Aorta (tissue), 5 donors: ENCODE measurements at places on chromosomes 13 and 19. TPM values are rescaled to one million over a fixed set of nuclear protein-coding genes. Genes with fewer than 3 reads are reported as not detected.

Gene ZNF835
- 2.8 TPM for total RNA-seq

Gene FCGBP
- total RNA-seq, result 71.2 TPM

Gene GPR18
- 0.24 TPM for total RNA-seq

Gene FREM2
- total RNA-seq, result 0.18 TPM

Gene NCR1
- 1.0 TPM for total RNA-seq

Gene SPTBN4
- 3.6 TPM for total RNA-seq

- DNase-seq, result no peak
- no peaks in the 10 kb centered on the region for H3K36me3 ChIP-seq
- H3K27ac ChIP-seq, result no peak overlapping the region
- no peaks in the 10 kb centered on the region for H3K27me3 ChIP-seq
Observed at GRCh38 chr13:109602356-109602755, 184.0 kb downstream of the IRS2 start.

- H3K27ac ChIP-seq, result no peak overlapping the region
- no peaks in the 10 kb centered on the region for H3K27me3 ChIP-seq
- no peak overlapping the region for H3K4me3 ChIP-seq
- no peak for DNase-seq
- H3K4me1 ChIP-seq, result no peaks in the 10 kb centered on the region
- H3K36me3 ChIP-seq, result no peaks in the 10 kb centered on the region
Observed at GRCh38 chr13:52118595-52118994, 10.3 kb downstream of the NEK5 start.

DNA sequence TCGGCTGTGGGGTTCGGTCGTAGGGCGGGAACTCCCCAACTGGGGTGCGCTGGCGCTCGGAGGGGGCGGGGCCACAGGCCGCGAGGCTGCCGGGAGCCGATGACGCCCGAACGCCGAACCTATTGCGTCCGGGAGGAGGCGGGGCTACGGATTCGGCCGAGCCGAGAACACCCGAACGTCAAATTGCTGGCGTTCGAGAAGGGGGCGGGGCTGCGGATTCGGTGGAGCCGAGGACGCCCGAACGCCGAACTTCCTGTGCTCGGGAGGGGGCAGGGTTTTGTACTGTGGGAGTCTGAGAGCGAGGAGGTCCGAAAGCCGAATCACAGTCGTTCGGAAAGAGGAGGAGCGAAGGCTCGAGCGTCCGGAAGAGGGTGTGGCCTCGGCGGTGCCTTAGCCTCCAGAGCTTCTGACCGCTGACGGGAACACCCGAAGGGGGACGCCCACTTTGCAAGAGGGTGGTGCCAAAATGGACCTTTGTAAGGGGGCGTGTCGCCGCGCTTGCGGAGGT lies 551 bp upstream of the TSEN34 start:
- H3K27me3 ChIP-seq, result no peaks in the 10 kb centered on the region
- peak overlapping the region; percentile 42 for H3K4me3 ChIP-seq
- H3K4me1 ChIP-seq, result no peaks in the 10 kb centered on the region
- DNase-seq, result peak; percentile 100
- H3K36me3 ChIP-seq, result no peaks in the 10 kb centered on the region
- H3K27ac ChIP-seq, result peak overlapping the region; percentile 47

GRCh38 chr19:44800461-44800860 lies 8.4 kb upstream of the BCAM start:
- H3K4me3 ChIP-seq, result no peak overlapping the region
- H3K27me3 ChIP-seq, result no peaks in the 10 kb centered on the region
- DNase-seq, result peak; percentile 91
- H3K36me3 ChIP-seq, result no peaks in the 10 kb centered on the region
- H3K4me1 ChIP-seq, result no peaks in the 10 kb centered on the region

- no peaks in the 10 kb centered on the region for H3K4me1 ChIP-seq
- H3K27ac ChIP-seq, result no peak overlapping the region
- no peaks in the 10 kb centered on the region for H3K27me3 ChIP-seq
- DNase-seq, result no peak
- H3K36me3 ChIP-seq, result no peaks in the 10 kb centered on the region
Observed at GRCh38 chr13:65343898-65344663, 1886.1 kb downstream of the PCDH9 start.

- no peak for DNase-seq
- no peak overlapping the region for H3K4me3 ChIP-seq
- H3K27ac ChIP-seq, result no peak overlapping the region
- no peaks in the 10 kb centered on the region for H3K4me1 ChIP-seq
- no peaks in the 10 kb centered on the region for H3K36me3 ChIP-seq
Observed at GRCh38 chr19:10726268-10726667, 8.4 kb downstream of the DNM2 start.

- no peaks in the 10 kb centered on the region for H3K36me3 ChIP-seq
- DNase-seq, result no peak
- no peaks in the 10 kb centered on the region for H3K27me3 ChIP-seq
- no peak overlapping the region for H3K4me3 ChIP-seq
- no peaks in the 10 kb centered on the region for H3K4me1 ChIP-seq
- no peak overlapping the region for H3K27ac ChIP-seq
Observed at GRCh38 chr13:35231426-35231825, 245.1 kb downstream of the MAB21L1 start.

GRCh38 chr13:33186861-33187291 lies 98.7 kb downstream of the STARD13 start:
- H3K36me3 ChIP-seq, result no peaks in the 10 kb centered on the region
- H3K27ac ChIP-seq, result no peak overlapping the region
- DNase-seq, result no peak
- no peaks in the 10 kb centered on the region for H3K27me3 ChIP-seq
- peaks cover 6% of the 10 kb centered on the region for H3K4me1 ChIP-seq

- H3K27ac ChIP-seq, result no peak overlapping the region
- no peaks in the 10 kb centered on the region for H3K36me3 ChIP-seq
- no peak for DNase-seq
Observed at GRCh38 chr13:66635526-66635925, 594.6 kb downstream of the PCDH9 start.

GRCh38 chr13:93624311-93624777 lies 397.7 kb downstream of the GPC6 start:
- no peaks in the 10 kb centered on the region for H3K27me3 ChIP-seq
- H3K4me1 ChIP-seq, result no peaks in the 10 kb centered on the region
- H3K27ac ChIP-seq, result no peak overlapping the region
- no peak for DNase-seq
- no peaks in the 10 kb centered on the region for H3K36me3 ChIP-seq

- no peak overlapping the region for H3K27ac ChIP-seq
- no peaks in the 10 kb centered on the region for H3K4me1 ChIP-seq
- no peak for DNase-seq
- peaks cover 3% of the 10 kb centered on the region for H3K36me3 ChIP-seq
- no peaks in the 10 kb centered on the region for H3K27me3 ChIP-seq
- H3K4me3 ChIP-seq, result no peak overlapping the region
Observed at GRCh38 chr13:41588899-41589298, 131.5 kb downstream of the RGCC start.
